ENCODE measurements at places on chromosomes 6 and 20.

DNA sequence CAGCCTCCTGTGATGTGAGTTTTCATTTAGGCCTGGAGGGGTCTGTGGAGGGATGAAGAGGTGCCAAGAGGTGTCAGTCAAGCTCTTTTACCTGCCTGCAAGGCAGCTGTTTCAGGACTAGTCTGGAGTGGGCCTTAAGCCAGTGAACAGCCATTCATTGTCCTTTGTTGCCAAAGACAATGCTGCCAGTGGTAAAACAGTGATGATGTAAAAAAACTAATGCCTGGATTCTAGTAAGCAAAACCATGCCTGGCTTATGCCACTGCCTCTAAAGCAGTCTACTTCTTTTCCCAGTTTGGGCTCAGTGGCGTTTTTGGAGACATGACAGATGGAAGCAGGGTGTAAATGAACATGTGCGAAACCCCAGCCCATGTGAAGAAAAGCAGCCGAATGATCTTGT is 93.5 kb upstream of the KCNK16 start:
- no peak for DNase-seq

DNA sequence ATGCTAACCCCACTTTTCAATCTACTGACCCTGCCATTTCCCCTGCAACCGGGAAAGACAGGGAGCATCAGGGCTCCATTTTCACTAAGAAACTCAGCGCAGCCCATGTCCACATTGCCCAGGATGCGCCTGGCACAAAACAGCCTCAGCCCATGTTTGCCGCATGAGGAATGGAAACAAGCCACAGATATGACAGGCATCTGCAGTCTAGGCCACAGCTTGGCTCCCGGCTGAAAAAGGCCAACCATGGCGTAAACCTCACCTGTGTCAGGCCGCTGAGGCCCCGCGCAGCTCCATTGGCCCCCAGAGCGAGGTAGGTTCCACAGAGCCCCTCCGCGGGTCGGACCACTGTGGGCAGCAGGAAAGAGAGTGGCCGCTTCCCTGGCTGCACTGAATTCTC is 21.7 kb downstream of the GGT7 start:
- DNase-seq, result no peak

- peak; percentile 66 for DNase-seq
Observed at GRCh38 chr20:49045440-49046086, 549 bp upstream of the CSE1L start.

DNA sequence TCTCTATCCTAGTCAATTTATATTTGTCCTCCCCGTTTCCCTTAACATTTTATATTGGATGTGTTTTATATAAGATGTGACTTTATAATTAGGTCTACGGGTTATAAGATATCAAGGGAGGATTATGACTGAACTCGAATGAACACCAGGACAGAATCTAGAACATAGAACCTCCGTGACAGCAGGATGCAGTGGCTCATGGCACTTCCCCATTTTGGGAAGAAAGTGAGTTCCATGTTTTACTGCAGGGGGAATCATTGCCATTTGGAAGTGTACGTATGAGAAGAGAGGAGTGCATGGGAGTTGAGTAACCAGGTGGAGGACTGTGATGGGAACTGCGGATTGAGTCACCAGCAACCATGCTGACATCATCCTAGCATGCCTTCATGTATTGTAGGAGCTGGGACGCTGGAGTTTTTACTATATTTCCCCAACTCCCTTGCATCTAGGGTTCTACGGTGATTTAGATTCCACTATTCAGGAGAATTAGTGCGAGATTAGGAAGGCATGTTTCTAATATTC is 56.1 kb upstream of the FOXC1 start:
- no peak for DNase-seq

- no peak for DNase-seq
Observed at GRCh38 chr20:46305331-46305972, 2.8 kb downstream of the CDH22 start.

DNA sequence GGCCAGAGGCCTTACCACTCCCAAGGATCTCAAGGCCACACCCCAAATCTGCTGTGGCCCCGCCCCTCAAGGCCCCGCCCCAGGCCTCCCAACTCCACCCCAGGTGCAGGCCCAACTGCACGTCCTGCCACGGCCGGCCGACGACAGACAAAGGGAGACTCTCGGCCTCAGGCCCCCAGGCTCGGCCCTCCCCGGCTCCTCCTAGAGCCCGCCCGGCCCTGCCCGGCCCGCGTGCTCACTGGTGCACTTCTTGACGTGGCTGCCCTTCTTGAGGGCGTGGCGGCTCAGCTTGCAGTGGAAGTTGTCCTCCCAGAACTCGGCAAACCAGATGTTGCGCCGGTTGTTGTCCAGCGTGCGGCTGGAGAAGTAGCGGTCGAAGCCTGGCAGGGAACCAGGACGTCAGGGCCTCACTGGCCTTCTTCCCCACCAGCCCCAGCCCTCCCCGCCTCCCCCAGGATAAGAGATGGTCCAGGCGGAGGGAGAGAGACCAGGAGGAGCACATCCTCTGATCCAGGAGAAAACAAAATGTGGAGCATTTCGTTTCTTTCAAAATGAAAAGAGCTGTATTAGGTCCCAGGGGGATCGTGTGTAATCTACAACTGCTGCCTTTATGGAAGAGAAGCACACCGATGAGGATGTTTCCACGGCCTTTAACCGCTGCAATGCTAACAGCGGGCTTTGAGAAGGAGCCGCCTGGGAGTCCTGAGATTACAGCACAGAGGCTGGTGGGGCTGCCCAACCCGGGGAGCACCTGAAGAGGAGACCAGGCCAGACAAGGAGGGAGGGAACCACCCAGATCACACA is 89.4 kb downstream of the GRM4 start:
- DNase-seq, result peak; percentile 76

- DNase-seq, result peak; percentile 46
Observed at GRCh38 chr6:73586416-73586974, 65.7 kb upstream of the EEF1A1 start.

DNA sequence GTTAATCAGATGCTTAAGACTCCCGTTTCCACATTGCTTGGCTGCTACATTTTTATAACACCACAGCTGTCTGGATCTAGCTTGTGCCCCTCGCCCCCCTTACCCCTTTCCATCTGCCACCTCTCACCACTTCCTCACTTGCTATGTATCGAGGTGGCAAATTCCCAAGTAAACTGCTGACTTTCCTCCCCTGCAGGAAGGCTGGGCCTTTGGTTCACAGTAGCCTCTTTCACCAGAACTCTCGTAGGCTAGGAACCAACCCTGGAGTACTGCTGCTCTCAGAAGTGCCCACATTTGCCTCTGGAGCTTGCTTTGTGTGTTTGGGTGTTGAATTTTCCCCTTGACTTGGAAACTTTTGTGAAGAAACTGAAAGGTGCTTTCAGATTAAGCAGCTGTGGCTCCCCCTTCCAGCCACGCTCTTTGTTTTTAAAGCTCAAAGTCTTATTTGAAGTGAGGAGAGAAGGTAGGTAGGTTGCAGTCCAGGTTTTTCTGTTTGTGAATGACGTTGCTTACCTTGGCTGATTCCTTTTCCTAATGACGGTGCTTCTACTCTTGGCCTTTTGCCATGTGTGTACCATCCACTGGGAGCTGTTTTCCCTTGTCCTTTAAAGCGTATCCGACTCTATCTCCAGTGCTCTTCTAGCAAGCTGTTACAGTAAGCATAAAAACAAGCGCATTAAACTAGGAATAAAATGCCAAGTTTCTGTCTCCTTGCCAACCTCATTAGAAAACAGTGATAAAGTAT is 90.4 kb downstream of the CARMIL1 start:
- DNase-seq, result no peak

GRCh38 chr6:449057-449430 is 57.5 kb downstream of the IRF4 start:
- DNase-seq, result no peak

GRCh38 chr20:35108921-35109320 is 16.3 kb upstream of the TRPC4AP start:
- no peak for DNase-seq

GRCh38 chr6:128417698-128418097 is 102.7 kb downstream of the PTPRK start:
- DNase-seq, result no peak

- no peak for DNase-seq
Observed at GRCh38 chr6:49087369-49087768, 375.7 kb downstream of the MMUT start.

DNA sequence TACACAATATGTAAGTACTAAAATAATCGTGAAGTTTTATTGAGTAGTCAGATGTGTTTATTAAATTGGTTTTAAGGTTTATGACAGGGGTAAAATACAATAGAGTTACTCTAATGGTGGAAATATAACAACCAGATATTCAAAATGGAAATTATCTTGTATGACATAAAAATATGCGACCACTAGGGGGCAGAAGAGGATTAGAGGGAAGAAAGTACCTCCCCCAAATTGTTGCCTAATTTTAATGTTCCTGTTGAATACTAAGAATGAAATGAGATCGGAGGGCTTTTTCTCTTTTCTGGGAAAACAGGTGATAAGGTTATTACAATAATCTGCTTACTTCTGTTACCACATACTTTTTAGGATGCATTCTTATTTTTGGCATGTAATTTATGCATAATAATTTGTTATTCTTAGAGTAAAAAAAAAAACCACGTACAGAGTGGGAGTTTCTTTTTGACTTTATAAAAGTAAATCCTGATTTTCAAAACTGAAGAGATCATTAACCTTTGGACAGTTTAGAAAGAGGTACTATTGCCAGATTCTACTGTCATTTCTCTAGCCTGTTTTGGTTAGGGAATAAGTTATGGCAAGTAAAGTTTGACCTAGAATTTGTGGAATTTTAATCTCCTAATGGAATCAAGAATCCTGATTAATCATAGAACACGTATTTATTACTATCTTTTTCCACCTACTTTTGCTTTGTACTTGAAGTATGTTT is 159.2 kb downstream of the CD109 start:
- DNase-seq, result peak; percentile 84

DNA sequence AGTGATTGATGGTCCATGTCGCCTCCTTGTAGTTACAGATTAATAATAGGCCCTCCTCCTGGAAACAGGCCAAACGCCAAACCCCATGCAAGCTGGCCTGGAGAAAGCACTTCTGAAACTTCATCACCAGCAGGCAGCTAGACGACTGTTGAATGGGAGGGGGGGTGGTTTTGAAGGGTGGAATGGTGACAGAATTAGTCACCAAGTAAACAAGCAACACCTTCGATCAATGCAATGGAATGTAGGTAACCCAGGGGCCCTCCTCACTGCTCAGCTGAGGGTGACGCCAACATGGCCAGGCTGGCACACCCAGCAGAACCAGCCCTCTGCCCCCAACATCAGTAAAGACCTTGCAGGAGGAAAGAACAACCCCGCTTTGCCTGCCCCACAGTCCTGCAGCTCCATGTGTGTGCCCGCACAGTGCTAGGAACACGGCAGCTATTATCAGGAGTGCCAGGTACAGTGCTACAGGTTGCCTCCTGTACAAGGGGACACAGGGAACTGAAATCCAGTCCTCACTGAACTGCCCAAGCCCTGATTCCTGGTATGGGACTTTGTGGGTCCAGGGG is 2.7 kb downstream of the BCAS1 start:
- DNase-seq, result no peak

GRCh38 chr20:40880063-40880728 is 148.4 kb upstream of the TOP1 start:
- peak; percentile 69 for DNase-seq

GRCh38 chr6:49205526-49205925 is 257.5 kb downstream of the MMUT start:
- DNase-seq, result no peak

GRCh38 chr6:46972531-46972930 is 50.8 kb upstream of the ADGRF5 start:
- DNase-seq, result no peak

- DNase-seq, result no peak
Observed at GRCh38 chr6:168678588-168678987, 237.6 kb downstream of the SMOC2 start.

GRCh38 chr20:1945660-1946059 is 48.2 kb downstream of the PDYN start:
- no peak for DNase-seq

DNA sequence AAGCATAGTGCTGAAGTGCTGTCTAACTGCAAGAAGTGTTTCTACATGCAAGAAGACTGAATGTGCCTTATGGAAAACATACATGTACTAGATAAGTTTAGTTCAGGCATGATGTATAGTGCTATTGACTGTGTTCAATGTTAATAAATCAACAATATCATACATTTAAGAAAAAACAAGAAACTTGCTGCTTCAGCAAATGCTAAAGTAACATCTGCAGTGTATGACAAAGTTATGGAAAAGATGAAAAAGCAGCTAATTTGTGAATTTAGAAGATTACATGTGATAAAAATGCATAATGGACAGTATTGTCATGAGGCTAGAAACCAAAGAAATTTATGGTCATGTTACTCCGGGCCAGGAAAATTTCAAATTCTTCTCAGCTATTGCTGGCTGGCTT is 174.9 kb upstream of the SPTLC3 start:
- DNase-seq, result no peak

DNA sequence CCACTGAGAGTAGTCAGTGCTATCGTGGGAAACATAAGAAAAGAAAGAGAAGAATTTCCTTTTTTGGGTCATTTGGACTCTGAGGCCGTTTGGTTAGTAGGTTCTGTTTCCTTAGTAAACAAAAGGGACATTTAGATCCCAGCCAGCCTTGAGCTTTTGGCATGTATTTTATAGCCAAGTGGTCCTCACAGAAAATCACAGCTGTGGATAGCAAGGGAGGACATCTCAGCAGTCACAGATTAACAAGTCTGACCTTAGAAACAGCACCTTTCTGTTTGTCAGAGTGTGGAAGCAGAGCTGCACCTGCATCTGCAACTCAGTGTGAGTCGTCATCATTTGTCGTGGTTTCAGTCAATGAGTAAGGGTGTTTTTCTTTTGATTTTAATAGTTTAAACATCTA is 40.5 kb downstream of the FAM120B start:
- no peak for DNase-seq

- DNase-seq, result peak; percentile 50
Observed at GRCh38 chr6:34031625-34032383, 114.1 kb downstream of the GRM4 start.

DNA sequence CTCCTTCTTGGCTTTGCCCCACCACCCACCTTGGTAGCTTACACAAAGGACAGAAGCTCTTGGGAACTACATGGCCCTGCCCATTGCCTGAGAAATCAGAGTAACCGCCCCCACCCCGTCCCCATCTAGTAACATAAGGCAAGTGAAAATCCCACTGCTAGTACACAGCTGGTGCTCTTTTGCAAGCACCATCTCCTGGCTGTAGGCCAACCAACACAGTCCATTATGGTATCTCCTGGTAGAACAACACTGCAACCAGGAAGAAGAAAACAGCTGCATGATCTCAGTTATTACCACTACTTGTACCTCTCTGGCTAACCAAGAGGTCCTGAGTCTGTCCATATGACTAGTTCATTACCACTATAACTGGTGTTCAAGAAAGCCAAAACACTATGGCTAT is 841.1 kb upstream of the MANEA start:
- DNase-seq, result no peak

GRCh38 chr20:44258226-44258890 is 11.2 kb downstream of the GDAP1L1 start:
- no peak for DNase-seq

DNA sequence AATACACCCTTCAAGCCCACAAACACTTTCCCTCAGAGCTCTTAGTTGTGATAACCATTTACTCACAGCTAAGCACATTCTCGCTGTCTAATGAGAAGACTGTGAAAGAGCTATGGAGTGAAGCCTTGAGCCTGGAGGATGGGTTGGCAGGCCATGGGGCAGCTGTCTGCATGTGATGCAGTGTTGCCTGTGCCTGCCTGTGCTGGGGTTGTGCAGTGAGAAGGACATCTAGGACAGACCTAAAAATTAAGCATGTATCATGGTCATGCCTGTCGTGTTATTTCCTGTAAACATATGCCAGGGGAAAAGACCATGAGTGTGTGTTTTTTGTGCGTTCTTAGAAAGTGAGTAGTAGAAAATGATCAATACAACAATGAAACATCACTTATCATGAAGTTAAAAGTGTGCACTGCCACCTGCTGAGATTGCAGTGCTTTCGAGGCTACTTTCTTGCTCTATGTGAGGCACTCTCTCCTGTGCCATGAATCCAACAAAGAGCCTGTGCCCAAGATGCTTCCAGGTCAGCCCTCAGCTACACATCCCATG is 8.1 kb upstream of the ZC3H12D start:
- DNase-seq, result no peak
